ENCODE measurements at places on chromosomes 13 and 19.

- no peak for DNase-seq
Observed at GRCh38 chr13:22883262-22883840, 297.4 kb upstream of the SGCG start.

- no peak for DNase-seq
Observed at GRCh38 chr13:21436582-21436981, 22.5 kb downstream of the ZDHHC20 start.

DNA sequence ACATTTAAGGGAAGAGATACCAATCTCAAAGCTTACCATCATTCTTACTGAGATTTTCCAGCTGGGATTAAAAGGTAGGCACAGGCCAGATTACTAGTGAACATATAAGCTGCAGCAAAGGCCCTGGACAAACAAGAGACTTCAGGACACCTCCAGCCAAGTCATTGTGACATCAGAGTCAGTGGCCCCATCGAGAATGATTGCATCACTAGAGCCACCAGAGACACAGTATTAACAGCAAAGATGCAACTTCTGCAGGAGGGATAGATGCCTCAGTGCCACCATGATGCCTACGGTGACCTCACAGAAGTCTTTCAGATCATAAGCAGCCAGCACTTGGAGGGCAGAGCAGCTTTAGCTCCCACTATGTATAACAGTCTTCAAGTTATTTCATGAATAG lies 8.6 kb downstream of the RUBCNL start:
- DNase-seq = no peak

DNA sequence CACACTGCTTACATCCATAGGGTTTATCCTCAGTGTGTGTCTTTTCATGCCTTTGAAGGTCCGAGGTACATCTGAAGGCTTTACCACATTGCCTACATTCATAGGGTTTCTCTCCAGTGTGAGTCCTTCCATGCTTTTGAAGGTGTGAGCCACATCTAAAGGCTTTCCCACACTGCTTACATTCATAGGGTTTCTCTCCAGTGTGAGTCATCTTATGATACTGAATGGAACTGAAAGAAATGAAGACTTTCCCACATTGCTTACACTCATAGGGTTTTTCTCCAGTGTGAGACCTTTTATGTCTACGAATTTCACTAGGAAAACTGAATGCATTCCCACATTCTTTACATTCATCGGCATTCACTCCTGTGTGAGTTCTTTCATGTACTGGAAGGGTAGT lies 7.1 kb downstream of the ZNF20 start:
- no peak for DNase-seq

DNA sequence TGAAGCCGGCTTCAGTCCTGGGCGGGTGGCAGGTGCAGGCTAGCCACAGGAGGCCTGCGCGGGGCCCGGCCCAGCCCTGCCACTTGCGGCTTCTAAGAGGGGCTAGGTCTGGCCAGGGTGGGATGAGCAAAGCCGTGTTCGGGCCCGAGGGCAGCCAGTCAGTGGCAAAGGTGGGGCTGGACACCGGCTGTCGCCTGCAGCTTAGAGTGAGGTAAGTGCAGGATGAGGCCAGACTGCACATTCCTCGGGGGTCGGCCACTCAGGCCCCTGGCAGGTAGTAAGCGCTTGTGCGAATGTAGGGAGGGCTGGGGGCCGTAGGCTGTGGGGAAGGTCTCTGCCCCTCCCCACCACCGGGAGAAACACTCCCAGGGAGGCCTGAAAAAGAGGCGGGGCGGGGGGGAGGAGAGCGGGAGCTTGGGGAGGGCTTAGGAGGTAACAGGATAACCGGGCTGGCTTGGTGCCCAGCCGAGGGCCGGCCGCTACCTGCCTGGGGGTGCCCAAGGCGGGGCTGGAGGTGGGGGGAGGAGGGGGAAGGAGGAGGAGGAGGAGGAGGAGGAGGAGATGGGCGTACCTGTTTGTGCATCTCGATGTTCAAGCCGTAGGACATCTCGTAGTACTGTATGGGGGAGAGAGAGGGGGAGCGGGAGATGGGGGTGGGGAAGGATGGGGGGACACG lies 6.4 kb downstream of the TLE5 start:
- no peak for DNase-seq

DNA sequence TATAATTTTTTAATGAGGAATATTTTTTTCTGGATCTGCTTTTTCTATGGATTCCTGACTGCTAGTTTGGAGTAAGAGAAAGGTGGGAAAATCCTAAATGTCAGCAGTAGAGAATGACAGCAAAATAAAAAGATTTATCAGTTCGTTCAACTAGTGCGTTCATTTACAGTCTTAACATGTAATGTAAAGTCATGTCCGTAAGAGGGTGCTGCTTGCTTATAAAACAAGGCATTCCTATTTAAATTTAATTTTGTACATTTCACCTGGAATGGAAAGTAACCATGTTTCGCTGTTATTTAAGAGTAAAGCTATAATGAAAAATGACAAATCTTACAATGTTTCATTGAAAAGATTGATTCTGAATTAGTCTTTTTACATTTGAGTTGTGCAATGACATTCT lies 76.6 kb downstream of the ZMYM2 start:
- no peak for DNase-seq

DNA sequence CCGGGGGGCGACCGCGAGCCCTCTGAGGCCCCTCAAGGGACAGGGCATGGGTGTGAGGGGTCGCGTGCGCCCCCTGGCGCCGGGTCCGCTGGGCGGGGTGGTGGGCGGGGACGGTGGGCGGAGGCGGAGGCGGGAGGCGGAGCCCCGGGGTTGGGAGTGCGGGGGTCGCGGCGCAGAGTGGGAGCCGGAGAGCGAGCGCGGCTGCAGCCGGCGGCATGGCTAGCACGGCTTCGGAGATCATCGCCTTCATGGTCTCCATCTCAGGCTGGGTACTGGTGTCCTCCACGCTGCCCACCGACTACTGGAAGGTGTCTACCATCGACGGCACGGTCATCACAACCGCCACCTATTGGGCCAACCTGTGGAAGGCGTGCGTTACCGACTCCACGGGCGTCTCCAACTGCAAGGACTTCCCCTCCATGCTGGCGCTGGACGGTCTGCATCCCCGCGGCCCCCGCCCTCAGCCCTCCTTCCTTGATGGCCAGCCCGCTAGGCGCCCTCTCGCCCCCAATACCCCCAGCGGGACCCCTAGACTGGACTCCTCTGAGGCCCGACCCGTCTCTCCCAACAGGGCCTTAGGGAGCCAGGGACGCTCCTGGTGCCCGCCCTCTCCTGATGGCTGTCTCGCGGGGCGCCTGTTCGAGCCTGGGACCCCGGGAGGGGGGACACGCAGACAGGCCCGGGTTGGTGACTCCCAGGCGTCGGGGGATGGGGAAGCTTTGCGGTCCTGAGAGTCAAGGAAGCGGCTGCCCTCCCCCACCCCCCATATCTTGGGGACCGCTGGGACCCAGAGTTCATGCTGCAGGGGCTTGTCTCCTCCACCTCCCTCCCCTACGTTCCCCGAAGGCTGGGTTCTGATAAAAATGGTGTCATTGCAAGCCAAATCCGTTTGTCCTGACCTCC lies at the start of gene CLDN10:
Gene CLDN10, plus strand, starts transcription at position 182 of the 903 bp plus-strand sequence. Its CDS starts 34 bp downstream, at position 216.
- DNase-seq = peak; percentile 25

DNA sequence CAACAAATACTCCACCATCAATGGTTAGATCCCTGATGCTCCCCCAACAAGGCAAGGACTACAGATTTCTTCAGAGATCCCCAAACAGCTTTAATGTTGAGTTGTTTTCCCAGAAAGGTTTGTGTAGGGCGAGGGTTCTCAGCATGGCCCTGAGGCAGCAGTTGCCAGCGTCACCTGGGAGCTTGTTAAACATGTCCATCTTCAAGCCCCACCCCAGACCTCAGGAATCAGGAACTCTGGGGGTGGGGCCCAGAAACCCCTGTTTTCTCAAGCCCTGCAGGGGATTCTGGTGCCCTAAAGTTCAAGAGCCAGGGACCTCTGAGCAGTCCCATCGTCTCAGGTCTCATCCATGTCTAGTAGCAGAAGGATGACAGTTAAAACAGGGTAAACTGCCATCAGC lies 9.6 kb downstream of the EFNB2 start:
- DNase-seq = no peak

- DNase-seq = peak; percentile 97
Observed at GRCh38 chr19:1069009-1069779, 2.2 kb downstream of the ARHGAP45 start.

GRCh38 chr19:55389386-55390317 lies 3.9 kb downstream of the RPL28 start:
- no peak for DNase-seq

DNA sequence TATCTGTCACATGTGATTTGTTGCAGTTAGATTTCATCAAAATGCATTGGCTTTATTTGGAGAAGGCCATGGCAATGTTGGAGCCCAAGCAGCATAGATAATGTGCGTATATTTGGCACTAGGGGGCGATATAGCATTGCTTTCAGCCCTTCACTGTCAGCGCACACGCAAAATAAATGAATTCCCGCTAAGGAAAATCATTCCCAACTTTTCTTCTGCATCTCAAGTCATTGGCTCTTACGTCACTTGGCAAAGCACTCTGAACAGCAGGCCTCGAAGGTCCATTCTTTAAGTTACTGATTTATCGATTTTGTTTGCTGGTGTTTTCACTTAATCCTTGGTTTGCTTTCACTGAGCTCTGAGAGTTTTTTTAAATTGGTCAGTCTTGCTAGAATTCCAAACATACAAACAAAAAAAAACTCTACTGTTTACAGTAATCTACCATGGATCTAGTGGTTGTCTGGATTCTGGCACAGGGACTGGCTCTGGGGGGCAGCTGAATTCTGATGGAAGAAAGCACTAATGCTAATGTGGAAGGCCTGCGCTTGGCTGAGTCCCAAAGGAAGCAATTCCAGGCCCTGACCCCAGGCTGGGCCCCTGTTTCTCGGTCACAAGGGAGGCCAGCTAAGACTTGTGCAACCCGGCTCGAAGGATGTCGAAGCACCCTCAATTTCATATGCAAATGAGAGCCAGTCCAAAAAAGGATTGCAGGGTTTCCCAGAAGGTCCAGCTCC lies 97.7 kb upstream of the IPO5 start:
- DNase-seq = peak; percentile 80

DNA sequence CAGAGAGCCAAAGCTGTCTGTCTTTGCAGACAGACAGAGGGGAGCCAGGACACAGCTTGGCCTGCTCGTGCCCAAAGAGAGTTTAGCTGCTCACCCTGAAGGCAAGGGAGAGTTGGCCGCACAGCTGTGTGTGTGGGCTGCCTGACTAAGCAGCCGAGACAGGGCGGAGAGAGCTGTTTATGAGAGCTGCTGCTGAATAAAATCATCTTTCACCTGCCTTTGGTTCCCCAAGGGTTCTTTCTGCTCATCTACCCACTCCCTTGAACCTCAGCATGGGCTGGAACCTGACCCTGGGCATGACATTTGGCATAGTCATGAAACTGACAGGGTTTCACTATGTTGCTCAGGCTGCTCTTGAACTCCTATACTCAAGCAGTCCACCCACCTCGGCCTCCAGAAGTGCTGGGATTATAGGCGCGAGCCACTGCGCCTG lies 98.2 kb downstream of the RBM26 start:
- no peak for DNase-seq

DNA sequence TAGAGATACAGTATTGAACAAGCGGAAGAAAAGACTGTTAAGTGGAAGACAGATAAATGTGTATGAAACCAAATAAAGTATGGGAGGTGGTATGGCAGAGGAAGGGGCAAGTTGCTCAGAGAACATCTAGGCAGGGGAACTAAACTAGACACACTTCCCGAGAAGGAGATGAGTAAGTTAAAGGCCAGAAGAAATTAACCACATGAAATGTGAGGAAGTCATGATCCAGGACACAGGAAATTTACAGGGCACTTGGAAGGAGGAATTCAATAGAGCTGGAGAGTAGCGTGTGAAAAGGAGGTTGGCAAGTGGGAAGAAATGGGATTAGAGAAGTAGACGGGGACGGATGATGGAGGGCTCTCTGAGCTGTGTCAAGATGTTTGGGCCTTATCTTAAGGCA lies 208.8 kb downstream of the COG6 start:
- DNase-seq = no peak

- no peak for DNase-seq
Observed at GRCh38 chr13:21218351-21219035, 42.0 kb downstream of the MRPL57 start.

DNA sequence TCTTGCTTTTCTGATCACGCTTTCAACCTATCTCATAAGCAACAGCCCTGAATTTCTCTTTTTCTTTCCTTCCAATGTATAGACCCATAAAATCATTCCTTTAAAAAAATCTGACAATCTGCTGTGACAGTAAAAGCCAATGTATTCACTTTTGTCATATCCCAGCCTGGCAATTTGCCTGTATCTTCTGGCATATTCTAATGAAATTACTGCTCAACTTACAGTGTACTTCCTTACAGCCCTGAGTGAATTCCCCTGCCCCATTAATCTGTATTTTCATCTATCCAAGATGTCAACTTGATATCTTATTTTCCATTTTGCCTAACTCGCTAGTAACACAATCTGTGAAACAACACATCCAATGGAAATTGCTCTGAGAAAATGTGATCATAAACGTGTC lies 18.0 kb upstream of the SERP2 start:
- DNase-seq = no peak

GRCh38 chr13:95023405-95023804 lies 277.8 kb downstream of the ABCC4 start:
- no peak for DNase-seq

Measured in suppressor macrophage (primary cell).